ENCODE measurements at places on chromosomes 12 and 14.

- DNase-seq: no peak
Observed at GRCh38 chr12:4086481-4086880, 187.1 kb upstream of the CCND2 start.

- no peak for DNase-seq
Observed at GRCh38 chr12:76530516-76530915, 29.1 kb downstream of the OSBPL8 start.

DNA sequence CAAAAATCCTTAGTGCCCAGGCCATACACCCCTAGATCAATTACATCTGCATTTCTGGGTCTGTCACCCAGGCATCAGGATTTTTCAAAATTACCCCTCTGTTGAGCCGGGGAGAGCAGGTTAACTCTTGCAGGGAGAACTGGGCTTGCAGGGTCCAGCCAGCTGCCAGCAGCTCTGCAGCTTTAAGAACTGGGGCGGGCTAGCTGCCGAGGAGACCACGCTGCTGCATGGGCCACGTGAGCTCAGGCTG is at the start of gene DGLUCY:
TSS of gene DGLUCY (plus strand) at position 245 of the 250 bp plus-strand sequence. CDS start 46,222 bp downstream, outside the sequence.
- no peak for DNase-seq

DNA sequence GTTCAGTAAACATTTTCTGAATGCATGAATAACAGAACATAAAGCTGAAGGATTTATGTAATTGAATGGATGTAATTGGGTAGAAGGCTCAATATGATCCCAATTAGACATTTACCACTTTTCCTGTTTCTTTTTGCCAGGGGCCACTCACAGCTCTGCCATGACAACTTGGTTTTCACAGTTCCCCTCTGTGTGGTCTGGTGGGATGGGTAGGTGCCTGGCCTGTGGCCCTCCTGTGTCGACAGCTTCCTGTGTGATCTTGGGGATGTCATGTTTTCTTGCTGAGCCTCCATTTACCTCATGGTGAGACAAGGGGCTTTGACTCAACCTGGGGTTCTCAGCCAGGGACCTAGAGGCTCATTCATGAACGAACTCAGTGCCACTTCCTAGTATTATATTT is 12.6 kb upstream of the SERPINA10 start:
- no peak for DNase-seq

GRCh38 chr12:124642105-124642504 is 74.7 kb upstream of the NCOR2 start:
- DNase-seq: no peak

DNA sequence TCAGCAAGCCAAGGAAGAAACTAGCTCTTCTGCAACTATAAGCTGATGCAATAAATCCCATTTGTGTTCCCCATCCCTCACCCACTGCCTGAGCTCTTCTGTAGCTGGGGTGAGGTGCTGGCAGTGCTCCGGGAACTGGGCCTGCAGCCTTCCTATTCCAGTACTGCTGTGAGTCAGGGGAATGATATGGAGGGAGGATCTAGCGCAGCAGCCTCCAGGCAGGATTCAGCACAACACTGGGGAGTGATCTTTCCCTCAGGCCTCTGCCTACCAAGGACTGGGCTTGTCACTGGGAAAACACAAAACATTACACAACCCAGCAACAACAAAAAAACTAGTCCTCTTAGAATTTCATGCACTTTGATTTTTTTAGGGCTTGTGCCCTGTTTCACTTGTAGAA is 58.7 kb downstream of the ST8SIA1 start:
- DNase-seq: no peak

DNA sequence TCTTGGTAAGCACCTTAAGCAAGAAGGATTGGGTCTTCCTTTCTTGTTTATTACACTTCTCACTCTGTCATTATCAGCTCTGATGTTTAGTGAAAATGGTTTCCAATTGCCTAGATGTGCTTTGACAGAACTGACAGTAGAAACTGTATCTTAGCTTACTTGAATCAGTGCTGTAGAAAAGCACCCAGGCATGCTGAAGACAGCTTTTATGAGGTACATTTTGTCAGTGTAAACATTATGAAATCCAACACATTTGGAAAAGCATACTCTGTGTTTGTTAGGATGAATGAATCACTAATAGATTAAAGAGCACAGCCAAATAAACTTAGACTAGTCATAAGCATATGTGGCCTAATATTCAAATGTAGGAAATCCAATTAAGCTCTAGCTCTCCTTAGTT is 290.2 kb upstream of the NPAS3 start:
- no peak for DNase-seq

DNA sequence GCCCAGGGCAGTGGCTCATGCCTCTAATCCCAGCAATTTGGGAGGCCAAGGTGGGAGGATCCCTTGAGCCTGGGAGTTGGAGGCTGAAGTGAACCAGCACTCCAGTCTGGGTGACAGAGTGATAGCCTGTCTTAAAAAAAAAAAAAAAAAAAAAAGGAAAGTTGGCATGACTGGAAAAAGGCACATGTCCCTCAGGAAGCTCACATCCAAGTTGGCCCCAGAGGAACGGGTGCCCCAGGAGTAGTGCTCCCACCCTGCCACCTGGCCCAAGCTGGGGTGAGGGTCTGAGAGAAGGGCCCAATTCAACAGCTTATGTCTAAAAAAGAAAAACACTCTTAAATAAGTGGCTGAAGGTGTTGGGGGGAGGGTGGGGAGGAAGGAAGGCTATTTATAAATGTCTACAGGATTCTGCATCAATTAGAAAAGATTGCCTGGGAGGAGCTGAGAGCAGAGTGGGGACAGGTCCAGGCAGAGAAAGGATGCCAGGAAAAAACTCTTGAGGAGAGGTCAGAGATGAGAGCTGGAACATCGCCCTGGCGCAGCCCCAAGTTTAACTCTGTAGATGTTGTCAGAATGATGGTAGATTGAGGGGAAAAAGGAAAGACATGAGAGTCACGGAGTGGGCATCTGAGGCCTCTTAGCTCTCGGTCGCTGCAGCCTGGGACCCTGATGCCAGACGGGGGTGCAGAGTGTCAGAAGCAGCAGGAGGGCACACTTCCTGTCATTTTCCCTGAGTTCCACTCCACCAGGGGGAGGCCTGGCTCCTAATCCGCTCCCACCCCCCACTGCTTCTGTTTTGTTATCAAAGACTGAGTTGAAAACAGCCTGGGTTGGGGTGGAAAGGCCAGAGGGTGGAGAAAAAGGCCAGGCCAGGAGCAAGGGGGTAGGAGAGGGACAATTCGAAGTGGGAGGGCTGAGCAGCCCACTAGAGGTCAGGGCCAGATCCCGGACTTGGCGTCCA is 7.3 kb downstream of the SPRYD3 start:
- no peak for DNase-seq

- no peak for DNase-seq
Observed at GRCh38 chr12:100266585-100266834, 369 bp downstream of the DEPDC4 start.

- no peak for DNase-seq
Observed at GRCh38 chr14:91964011-91964410, 16.5 kb upstream of the FBLN5 start.

DNA sequence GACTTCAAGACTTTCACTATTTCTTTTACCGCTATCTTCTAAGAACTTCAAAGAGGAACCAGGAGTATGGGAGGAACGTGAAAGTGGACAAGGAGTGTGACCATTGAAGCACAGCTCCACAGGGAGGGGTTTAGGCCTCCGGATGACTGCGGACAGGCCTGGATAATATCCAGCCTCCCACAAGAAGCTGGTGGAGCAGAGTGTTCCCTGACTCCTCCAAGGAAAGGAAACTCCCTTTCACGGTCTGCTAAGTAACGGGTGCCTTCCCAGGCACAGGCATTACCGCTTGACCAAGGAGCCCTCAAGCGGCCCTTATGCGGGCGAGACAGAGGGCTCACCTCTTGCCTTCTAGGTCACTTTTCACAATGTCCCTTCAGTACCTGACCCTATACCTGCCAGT is 267.0 kb downstream of the RPL10L start:
- DNase-seq: no peak

DNA sequence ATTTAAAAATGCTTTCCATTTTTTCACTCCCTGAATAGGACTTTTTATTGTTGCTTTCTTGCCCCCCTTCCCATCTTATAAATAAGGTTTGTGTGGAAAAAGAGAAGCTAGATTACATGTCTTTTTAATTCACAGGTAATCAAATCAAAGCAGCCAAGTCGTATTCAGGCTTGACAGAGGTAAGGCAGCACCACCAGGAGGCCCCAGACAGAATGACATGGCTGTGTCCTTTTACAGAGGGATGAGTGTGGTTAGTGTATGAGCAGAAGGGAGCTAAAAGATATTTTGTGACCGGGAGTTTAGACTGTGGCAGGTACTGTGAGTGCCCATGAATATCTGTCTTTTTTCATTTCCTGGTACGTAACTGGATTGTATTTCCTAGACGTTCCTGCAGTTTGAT is 596.1 kb downstream of the ETNK1 start:
- DNase-seq: no peak

DNA sequence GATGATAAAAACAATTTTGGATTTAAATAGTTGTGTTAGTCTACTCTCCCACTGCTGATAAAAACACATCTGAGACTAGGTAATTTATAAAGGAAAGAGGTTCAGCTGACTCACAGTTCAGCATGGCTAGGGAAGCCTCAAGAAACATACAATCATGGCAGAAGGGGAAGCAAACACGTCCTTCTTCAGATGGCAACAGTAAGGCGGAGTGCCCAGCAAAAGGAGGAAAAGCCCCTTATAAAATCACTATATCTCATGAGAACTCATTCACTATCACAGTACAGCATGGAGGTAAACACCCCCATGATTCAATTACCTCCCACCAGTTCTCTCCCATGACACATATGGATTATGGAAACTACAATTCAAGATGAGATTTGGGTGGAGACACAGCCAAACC is 632.1 kb downstream of the SLC16A7 start:
- DNase-seq: no peak
